ENCODE measurements at places on chromosomes 12 and 14.

- no peak for DNase-seq
Measured at GRCh38 chr12:76669981-76670380, 93.9 kb upstream of the ZDHHC17 start.

GRCh38 chr12:27571463-27571862, 47.5 kb downstream of the PPFIBP1 start:
- DNase-seq: peak; percentile 91

DNA sequence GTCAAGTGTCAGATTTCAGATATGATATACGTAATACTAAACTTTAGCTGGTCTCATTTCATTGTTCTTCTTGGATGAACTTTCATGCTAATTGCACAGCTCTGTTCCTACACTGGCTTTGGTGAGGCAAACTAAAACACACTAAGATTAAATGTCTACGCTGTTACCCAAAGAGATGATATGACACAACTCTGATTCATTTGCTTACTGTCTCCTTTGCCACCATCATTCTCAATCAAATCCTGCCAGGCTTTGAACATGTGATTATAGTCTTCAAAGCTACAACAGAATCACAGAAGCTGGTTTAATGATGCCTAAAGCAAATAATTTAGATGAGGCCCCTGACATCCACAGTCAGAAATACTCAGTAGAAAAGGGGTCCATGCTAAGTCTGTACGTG, 37.7 kb downstream of the MDGA2 start:
- DNase-seq: no peak

DNA sequence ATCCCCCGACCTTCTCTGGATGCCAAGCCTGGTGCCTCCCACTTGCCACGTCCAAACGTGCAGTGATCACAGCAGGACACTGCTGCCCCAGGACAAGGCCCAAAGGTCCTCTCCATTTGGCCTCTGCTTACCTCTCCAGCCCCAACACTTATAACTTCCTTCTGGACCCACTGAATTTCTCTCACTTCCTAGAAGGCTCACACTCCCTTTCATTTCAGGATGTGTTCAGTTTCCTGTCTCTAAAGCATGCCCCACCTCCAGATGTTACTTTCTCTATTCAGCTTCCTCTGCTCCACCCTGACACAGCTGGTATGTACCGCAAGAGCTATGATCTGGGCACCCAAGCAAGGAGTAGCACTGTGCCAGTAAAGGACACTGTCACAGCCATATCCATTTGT, 33.0 kb downstream of the CDKL1 start:
- DNase-seq: no peak

GRCh38 chr14:101624536-101624935, 63.2 kb downstream of the DIO3 start:
- DNase-seq: peak; percentile 10

- no peak for DNase-seq
Measured at GRCh38 chr12:47078733-47079467, 521 bp upstream of the PCED1B start.

DNA sequence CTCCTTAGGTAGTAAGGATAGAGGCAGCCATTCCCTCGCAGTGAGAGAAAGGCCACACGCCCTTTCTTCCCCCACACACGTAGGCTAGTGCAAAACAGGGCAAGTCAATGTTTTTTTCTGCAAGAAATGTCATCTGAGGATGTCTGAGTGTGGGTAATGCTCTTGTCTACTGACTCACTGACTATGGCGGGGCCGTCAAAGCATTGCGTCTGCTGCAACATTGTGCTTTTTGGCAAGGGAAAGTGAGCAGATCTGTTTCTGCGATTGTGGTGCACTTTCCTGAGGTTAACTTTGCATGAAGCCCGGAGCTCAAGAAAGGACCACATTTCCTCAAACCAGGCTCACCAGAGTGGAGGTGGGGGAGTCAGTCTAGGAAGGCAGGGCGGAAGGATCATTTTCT, 181.6 kb upstream of the GZMB start:
- no peak for DNase-seq

DNA sequence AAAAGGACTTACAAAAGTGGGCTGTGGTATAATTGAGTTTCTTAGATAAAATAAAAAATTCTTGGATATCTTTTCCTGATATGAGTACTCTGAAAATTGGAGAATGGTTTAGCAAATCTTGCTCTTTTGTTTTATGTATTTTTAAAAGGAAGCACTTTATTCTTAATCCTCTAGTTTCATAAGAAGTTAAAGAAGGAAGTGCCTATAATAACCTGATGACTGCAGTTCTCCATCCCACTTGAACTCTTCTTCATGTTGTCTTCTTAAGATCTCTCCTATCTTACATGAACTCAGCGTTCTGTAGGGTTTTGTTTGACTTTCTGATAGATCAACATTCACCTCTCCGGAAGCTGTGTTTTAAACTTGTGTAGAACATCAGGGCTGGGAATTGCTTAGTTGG, 271.0 kb downstream of the ERC1 start:
- no peak for DNase-seq

DNA sequence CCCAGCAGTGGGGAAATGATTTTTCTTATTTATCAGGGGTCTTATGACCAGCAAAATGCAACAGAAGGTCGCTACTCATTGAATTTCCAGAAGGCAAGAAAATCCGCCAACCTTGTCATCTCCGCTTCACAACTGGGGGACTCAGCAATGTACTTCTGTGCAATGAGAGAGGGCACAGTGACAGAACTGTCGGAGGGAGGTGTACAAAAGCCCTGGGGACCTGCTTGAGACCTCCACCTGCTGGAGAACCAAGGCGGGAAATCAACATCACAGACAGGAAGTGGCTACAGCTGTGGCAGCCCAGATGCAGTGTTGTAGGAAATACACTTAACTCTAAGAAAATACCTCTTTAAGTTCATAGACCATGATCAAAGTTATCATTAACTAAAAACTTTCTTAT, 250.9 kb upstream of the OR4E1 start:
- no peak for DNase-seq

DNA sequence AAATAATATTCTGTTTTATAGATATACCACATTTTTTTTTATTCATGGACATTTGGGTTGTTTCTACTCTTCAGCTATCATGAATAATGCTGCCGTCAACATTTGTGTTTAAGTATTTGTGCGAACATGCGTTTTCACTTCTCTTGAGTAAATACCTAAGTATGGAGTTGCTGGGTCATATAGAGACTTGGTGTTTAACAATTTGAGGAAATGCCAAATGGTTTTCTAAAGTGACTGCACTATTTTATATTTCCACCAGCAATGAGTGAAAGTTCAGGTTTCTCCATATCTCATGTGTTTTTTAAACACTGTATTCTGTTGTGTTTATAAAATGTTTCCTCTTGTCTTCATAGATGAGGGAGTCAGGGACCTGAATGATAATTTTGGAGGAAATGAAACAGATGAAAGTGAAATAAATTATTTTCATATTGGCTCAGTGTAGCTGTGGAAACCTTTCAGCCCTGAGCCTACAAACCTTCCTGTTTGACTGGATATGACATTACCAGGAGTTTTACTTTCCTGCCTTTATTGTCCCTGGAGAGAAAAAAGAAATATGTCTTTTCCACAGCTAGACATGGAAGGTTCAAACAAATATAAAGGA, 26.3 kb downstream of the DAAM1 start:
- no peak for DNase-seq

DNA sequence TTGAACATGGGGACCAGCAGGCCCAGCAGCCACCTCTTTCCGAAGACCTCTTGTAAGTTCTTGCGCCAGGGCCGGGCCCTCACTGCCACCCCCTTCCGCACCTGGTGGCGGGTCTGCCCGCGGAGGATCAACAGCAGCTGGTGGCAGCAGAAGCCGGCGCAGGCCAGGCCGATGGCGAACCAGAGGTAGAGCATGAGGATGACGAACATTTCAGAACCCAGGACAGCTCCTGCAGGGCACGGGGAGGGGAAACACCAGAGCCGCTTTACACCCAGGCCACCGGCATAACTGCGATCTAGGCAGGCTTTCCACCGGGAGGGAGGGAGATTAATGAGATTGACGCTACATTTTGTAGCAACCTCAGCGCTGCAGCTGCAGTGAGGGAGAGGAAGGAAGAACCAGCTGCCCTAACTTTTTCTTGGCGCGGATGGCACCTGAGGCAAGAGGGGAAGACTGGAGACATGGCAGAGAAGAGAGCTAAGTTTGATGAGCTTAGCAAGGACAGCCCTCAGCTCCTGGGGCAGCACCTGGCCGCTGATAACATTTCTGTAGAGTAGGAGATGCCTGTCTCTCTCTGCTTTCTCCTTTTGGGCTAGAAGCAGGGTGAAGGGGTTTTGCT, 7.8 kb downstream of the ZDHHC22 start:
- peak; percentile 66 for DNase-seq

DNA sequence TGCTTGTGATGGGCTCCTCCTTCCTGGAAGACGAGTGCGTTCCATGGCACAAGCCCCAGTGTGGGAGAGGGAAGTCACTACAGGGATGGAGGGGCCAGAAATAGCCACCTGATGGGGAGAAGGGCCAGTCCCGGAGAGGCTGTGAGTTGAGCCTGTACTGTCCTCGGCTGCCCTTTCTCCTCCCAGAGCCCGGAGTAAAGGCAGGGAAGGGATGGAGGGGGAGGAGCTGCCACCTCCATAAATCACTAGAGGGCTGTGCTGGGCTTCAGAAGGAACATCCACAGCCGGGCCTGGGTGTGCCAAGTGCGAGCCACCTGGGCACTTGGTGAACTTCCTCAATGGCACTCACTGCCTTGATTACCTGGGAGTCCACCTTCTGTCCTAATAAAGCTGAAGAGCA, 110.1 kb downstream of the RBM19 start:
- DNase-seq: no peak

- no peak for DNase-seq
Measured at GRCh38 chr14:104787736-104788135, 7.8 kb downstream of the AKT1 start.

DNA sequence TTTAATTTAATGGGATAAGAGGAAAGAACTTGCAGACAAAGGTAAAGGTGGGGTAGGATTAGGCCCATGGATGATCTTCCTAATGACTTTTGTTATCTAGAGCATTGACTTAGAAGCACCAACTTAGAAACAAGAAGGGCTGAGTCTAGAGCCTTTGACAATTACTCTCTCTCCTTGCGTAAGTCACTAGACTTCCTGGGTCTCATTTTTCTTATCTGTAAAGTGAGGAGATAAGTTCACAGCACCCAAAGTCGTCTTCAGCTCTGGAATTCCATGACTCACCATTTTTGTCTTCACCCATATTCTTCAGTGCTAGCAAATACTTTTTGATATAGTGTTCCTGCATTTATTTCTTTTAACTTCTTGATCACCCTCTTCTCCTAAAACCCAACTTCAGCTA, 75.7 kb downstream of the SSPN start:
- peak; percentile 90 for DNase-seq

GRCh38 chr14:94398182-94398479, 9.7 kb upstream of the SERPINA1 start:
- DNase-seq: no peak

GRCh38 chr12:18651525-18651924, 86.3 kb downstream of the PLCZ1 start:
- peak; percentile 5 for DNase-seq

DNA sequence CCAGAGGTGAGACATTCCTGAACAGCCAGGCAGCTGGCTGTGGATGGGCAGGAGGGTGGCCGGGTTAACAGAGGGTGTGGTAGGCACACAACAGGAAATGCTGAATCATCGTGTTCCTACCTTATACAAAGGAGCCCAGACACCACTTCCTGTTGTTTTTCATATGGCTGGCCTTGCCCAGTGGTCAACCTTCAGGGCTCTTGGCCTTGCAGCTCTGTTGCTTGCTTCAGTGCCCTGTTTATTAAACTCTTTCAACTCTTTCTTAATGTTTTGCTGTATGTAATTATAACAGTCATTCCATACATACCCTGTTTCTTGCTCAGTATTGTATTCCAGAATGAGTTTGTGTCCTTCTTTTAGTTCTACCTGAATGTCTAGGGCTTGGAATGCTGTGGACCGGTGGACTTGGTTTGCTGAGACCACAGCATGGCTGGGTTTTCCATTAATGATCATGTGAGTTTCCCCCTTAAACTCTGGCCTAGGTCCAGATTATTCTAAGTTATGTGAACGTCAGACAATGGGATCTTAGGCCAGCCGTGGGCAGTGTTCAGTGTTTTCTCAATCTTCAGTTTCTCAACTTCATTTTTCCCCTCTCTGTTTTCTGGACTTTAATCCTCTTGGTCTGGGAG, 11.9 kb downstream of the CFAP54 start:
- DNase-seq: peak; percentile 85
